NCI-H2081 treated with DMSO at 0.1 percent for 48 hours (cell line): ENCODE measurements at places on chromosomes 11 and 22.

DNA sequence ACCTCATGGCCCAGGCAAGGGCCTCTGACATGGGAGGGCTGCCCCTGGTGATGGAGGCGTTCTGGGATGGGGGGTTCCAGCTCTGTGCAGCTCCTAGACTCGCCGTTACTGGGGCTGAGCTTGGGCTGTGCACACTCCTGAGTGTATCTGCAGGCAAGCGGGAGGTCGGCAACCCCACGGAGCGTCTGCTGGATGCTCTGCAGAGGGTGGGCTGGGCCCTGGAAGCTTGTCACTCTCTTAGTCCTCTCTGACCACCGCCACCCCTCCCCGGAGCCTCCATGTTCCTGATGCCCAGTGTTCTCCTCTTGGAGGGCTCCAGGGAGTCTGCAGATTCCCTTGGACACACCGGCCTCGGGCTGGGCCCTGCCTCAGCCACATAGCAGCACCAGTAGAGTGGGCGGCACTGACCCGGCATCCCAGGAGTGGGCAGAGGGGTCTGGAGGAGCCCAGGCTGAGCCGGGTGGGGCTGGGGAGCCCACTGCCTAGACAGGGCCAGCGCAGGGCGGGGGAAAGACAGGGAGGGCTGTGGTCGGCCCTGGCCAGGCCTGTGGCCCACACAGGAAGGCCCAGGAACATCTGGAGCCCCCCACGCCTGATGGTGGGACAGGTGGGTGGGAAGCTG is 20.6 kb upstream of the MUC5B start:
- no peak for DNase-seq

- no peak for DNase-seq
These were observed 1073.3 kb downstream of the TBC1D22A start for GRCh38 chr22:47835726-47836125.

DNA sequence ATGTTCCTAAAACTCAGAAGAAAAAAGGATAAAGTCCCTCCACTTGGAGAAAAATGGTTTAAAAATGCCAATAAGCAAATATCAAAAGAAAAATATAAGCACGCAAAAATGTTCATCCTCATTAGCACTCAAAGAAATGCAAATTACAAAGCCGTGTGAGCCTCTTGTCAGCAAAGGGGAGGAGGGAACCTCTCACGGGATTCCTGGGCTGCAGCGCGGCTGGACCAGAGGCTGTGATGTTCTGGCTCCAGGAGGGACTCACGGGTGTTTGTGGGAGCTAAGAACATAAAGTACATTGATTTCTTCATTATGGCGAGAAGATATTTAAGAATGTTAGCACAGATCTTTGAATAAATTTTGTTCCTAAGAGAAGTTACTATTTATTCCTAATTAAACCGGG is 1451.2 kb downstream of the BRD1 start:
- no peak for DNase-seq

DNA sequence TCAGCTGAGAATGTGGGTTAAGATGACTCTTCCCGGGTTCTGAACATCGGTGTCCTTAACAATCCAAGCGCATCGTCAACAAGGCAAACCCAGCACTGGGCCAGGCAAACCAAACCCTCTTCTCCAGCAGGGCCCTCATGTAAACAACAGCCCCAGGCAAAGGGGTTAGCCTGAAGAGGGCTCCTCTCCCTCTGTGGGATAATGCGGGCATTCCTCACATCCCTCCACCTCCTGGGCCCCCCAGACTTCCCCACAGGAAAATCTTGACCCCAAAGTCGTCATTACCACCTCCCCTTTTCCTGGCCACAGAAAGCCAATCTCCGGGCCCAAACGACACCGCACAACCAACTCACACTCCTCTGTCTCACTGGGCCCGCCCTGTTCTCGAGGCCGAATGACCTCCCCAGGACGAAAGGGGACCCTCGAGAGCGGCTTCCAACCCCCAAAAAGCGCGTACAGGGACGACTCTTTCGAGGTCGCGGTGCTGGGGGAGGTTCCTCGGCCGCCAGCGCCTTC is 566 bp downstream of the DDB1 start:
- DNase-seq = no peak

DNA sequence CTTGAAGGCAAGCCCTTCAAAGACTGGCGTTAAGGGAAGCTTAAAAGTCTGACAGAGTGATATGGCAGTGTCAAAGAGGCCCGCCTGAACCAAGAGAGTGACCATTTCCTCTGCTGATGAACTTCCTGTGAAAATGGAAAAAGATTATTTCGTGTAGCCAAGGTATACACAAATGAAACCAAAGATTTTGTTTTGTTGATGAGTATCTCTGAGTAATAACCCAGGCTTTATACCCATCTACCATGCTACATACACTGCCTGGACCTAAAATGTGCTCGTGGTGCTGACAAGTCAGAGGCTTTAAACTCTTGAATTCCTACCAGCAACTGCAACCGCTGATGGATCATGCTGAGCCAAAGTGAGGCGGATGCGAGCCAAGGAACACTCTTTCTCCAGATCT is 21.0 kb upstream of the FNBP4 start:
- DNase-seq = no peak

GRCh38 chr22:45638834-45639746 is 32.5 kb upstream of the ATXN10 start:
- DNase-seq = no peak

DNA sequence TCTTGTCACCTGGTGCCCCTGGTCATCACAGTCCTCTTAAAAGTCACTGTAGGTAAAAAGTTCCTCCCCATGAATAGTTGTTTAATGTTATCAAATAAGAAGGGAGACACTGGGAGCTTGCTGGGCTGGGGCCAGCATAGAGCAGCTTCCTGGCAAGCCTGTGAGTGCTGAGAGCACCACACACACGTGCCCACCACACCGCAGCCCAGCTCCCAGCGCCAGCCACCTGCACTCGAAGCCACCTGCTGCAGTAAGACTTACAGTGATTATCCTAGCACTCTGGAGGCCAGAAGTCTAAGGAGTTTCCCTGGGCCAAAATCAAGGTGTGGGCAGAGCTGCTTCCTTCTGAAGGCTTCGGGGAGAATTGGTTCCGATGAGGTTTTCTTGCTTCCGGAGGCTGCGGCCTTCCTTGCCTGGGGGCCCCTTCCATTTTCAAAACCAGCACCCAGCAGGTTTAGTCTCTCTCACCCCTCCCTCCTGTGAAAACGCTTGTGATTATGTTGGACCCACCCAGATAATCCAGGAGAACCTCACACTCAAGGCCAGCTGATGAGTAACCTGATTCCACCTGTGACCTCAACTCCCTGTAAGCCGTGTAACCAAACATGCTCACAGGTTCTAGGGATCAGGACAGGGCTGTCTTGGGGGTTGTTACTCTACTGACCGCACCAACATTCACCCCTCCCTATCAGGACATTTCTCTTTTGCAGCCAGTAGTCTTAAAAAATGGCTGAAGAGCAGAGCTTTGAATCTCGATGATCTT is 687.2 kb downstream of the TBC1D22A start:
- DNase-seq = no peak

DNA sequence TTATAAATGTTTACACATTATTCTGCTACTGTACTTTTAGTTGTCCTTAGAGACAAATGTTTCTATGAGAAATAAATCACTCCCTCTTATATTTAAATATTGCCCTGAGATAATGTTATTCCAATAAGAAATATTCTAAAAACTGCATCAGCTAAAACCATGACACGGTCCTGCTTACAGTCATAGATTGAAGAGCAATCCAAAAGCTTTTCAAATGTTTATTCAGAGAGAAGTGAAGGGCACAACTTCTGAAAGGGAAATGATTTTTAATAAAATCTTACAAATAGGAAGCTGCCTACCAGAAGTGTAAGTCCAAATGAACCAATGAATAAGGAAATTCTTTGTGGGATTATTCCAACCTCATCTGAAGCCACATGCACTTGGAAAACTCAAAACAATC is 49.2 kb downstream of the STK33 start:
- no peak for DNase-seq
